ENCODE measurements at places on chromosomes 2 and 18. TPM values are rescaled to one million over a fixed set of nuclear protein-coding genes. Genes with fewer than 3 reads are reported as not detected.

- no peak for DNase-seq
Observed at GRCh38 chr2:226699321-226699720, 100.3 kb downstream of the IRS1 start.

ADAM23 gene
- 0.13 TPM for total RNA-seq

INPP5D gene
- 24.1 TPM for total RNA-seq

DOK6 gene
- total RNA-seq, result not detected

PHLPP1 gene
- total RNA-seq, result 5.6 TPM

- DNase-seq, result no peak
Observed at GRCh38 chr2:191184457-191184856, 33.7 kb upstream of the STAT4 start.

NAT8 gene
- not detected for total RNA-seq

TMEM185B gene
- 20.8 TPM for total RNA-seq

DNA sequence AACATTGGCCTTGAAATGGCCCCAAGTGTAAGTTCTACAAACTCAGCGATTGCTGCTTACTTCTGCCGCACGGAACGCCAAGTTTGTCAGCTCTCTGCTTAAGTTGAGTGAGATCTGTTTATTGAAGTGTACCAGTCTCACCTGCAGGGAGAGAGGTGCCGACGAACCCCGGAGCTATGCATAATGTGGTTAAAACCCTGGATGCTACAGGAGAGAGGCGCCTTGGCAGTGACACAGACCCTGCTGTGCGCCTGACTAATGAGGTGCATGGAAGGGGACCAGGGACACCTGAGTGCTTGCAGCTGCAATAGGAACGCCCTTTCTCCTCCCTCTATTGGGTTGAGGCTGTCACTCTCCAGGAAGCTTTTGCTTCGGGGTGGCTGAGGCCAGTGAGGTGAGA lies 979 bp downstream of the SLC9A2 start:
- no peak for DNase-seq

DNA sequence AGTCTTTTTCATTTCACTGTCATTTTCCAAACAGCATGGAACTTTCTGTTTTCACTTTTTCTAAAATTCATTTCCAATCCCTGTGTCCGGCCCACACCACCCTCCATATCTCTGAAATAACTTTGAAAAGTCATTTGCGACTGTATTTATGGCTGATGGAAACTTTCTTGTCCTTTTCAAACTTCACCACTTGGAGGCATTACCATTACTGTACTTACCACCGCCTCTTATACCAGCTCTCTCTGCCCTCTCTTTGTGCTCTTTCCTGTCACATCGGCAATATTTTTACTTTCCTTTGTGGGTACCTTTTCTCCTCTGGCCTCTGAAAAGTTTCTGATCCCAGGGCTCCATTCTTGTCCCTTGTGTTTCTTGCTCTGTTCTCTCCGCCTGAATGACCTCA lies 39.5 kb upstream of the IL1RL1 start:
- DNase-seq, result no peak

DNA sequence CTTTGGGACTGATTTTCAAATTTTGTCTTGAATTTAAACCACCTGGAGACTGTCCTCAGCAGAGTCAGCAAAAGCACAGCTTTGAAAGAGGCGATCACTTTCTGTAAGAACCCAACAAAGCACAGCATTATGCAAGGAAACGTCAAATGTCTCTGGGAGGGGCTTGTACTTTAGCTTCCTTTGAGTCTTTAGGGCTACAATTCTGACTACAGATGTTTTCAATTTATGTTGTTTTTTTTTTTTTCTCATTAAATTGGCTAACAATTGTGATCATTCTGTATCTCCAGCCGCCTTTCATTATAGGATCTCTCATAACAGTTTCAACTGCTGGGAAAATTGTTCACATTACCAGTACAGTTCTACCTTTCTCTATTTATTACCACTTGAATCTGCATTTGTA lies 48.3 kb downstream of the COL3A1 start:
- DNase-seq, result no peak

MRO gene
- total RNA-seq, result not detected

- no peak for DNase-seq
Observed at GRCh38 chr2:153145470-153145978, 333.0 kb downstream of the RPRM start.

DNA sequence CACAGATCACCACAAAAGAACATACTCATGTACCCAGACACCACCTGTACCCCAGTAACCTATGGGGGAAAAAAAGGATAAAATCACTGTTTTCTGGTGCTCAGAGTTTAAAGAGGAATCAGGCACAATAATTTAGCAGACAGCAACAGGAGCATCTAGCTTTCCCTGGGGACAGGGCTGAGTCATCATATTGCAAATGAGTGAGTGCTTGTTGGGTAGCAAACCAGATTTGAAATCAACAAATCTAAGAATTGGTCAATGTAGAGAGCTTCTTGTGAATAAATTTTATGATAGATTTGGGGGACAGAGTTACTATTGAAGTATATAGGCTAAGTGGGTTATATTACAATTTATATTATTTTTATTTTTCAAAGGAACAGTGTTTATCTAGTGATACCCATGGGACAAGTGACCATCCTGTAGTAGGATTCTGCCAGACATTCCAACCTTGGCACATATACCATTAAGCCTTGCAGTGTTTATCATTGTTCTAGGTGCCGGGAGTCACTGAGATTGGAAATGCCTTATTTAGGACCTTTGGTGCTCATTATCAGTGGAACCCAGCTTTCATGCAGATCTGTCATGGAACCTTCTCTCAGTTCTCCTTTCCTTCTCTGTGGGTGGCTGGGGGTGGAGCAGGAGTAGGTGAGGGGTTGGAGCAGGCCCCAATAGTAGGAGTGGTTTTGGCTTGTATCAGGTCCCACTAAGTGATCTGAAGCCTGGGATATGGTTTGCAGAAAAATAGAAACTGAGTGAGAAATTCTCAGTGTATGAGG lies 117.2 kb downstream of the CERS6 start:
- DNase-seq, result peak; percentile 54

DNA sequence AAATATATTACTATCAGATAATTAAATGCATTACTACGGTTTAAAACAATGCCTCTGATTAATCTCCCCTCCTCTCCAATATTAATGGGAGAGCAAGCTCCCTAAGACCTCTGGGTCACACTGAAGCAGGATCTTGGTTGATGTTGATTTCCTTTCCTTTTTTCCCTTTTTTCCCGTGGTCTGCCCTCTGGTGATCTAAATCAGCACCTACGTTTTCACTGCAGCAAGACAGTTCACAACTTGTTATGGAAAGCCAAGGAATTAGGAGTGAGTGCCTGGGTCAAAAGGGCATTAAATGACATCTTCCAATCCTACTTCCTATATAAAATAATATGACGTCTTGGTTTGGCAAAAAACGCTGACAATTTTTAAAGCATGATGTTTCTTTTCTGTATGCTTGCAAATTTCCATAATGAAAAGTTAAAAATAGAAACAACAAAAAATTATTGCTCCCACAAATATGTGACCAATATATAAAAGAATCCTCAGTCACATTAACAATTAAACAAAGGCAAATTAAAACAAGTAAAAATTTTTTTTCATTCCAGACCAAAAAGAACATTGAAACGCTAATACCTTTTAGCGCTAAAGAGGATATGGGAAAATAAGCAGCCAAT lies 7.9 kb upstream of the CFAP36 start:
- peak; percentile 58 for DNase-seq

TACR1 gene
- total RNA-seq, result not detected

GRCh38 chr2:85647823-85648526 lies 20.0 kb downstream of the SFTPB start:
- DNase-seq, result no peak

TMEFF2 gene
- not detected for total RNA-seq

TNP1 gene
- total RNA-seq, result not detected

- no peak for DNase-seq
Observed at GRCh38 chr18:51561821-51562220, 364.3 kb upstream of the MEX3C start.

- DNase-seq, result no peak
Observed at GRCh38 chr18:37844209-37844970, 278.8 kb upstream of the CELF4 start.

DNA sequence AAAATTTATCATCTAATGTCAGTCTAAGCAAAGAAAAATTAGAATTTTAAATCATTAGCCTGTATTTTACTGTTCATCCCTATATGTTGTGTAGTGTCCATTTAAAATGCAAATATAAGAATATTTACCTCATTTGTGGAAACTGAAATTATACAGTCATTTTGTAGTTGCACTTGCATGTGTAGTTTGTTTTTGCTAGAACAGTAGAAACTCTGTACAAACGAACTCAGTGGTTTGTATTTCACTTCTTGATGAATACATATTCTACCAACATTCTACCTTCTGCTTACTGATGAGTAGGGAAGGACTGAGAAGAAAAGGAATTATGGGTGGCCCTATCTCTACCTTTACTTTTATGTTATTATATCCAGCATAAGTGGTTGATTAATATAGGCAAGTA lies 29.7 kb downstream of the BMPR2 start:
- no peak for DNase-seq

GRCh38 chr2:152222975-152223637 lies 47.5 kb upstream of the STAM2 start:
- DNase-seq, result peak; percentile 71

- DNase-seq, result peak; percentile 74
Observed at GRCh38 chr2:191544461-191545062, 133.4 kb upstream of the NABP1 start.

EMILIN1 gene
- total RNA-seq, result under 0.01 TPM

DNA sequence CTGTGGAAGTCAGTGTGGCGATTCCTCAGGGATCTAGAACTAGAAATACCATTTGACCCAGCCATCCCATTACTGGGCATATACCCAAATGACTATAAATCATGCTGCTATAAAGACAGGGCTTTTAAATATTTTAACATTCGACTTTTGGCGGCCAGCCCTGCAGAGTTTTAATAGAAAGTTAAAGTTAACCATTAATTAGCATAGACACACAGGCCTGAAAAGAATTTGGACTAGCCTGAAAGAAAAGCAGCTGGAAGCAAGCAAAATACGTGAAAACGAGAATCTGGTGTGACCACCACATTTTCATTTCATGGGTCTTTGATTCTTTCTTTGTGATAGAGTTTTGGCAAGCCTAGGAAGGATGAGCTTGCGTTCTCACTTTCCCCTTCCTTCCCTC lies 184.0 kb downstream of the SCG2 start:
- DNase-seq, result no peak

FAM117B gene
- total RNA-seq, result 2.6 TPM

IHH gene
- total RNA-seq, result not detected

DNA sequence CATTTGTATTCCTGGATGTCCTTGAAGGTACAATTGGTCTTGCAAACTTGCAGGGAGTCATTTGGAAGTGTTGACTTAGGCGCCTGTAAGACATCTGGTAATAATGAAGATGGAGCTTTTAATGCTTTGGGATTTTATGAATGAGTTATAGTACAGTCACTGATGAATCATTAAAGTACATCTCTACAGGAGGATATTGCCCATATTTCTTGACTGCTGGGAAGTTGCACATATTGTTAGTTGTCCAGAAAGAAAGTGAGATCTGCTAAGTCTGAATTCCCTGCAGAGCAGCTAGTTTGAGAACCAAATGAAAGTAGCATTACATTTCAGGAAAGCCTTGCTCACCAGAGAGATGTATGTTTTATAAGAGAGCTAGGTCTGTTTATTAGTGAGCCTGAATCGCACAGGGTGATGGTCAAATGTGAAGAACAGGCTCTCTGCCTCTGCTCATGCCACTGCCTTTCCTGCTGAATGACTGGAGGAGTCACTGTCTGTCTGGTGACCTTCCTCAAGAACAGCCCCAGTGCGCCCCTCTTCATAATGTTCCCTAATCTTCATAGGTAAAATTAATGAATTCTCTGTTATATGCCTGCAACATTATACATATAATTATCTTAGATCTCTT lies 138.9 kb upstream of the KLHL14 start:
- DNase-seq, result peak; percentile 86

DNA sequence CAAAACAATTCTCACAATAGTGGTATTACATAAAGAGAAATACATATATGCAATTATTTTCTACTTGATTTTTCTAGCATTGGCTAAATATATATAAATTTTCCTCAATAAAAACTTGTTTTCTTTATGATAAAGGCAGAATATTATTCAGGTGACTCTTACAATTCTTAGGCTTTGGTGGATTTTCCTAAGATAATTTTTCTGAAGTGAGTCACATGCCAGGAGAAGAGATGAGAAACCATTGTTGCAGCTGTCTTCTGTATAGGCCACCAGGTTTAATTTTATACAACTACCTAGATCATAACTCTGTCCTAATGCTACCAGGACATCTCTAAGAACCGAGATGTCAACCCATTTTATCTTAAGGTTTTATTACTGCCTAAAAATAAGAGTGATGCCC lies 552.4 kb upstream of the CDH2 start:
- peak; percentile 68 for DNase-seq

Measured in bronchial epithelial cell (primary cell).